Activated CD4-positive, CD25-positive, alpha-beta regulatory T cell treated with anti-CD3 and anti-CD28 coated beads, Interleukin-2, amount 50 U/mL, for 24 hours (primary cell): ENCODE measurements at places on chromosomes 1 and 21.

DNA sequence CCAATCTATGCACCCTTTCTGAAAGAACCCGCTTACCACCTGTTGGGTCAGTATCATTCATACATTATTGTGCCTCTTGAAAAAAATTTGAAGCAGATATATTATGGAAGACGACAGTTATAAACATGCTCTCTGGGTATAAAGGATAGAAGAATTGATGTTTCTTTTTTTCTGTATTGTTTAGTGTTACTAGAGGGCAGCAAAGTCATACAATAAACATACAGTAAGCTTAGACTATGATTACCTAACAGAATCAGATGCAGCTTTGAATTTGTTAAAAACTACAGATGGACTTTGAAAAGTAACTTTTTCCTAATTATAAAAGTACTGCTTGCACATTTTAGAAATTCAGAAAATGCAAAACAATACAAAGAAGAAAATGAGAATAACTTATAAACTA, 11.1 kb upstream of the PAXBP1 start:
- ATAC-seq: no peak

- no peak for ATAC-seq
These were observed 14.0 kb downstream of the GTF2B start for GRCh38 chr1:88877382-88877825.

GRCh38 chr1:179141592-179142251, 59.9 kb downstream of the TOR3A start:
- peak; percentile 87 for ATAC-seq

- ATAC-seq: no peak
These were observed 94.1 kb upstream of the ATP1B1 start for GRCh38 chr1:169012416-169012815.

- no peak for ATAC-seq
These were observed 4.8 kb downstream of the SETD4 start for GRCh38 chr21:36055551-36055950.

DNA sequence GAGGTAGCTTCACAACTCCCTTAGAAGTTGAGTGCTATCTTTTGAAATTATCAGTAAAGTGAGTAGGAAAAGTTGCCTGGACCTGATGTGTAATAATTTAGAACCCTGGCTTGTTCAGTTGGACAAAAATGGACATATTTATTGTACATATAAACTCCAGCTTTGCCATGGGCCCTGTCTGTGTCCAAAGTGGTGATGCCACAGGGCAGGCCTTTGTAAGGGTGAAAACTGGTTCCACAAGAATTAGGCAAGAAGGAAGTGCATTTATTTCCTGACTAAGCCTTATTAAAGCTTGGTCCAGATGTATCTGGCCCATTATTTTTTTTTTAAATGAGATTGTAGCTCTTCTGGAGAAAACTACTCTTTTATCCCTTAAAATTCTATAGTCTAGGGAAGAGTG, 47.9 kb downstream of the MACO1 start:
- no peak for ATAC-seq

DNA sequence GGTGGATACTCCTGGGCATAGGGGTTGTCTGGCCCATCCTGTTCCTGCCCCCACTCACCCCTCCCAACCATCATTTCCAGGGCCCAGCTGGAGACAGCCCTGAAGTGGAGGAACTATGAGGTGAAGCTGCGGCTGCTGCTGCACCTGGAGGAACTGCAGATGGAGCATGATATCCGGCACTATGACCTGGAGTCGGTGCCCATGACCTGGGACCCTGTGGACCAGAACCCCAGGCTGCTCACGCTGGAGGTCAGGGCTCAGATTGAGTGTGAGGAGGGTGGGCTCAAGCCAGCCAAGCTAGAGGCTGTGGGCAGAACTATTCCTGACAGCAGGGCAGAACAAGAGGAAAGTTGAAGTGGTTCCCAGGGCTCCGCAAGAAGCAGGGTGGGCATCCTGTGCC, 14.2 kb downstream of the RHOC start:
- ATAC-seq: no peak

GRCh38 chr1:29462096-29462495, 225.8 kb downstream of the PTPRU start:
- no peak for ATAC-seq

- ATAC-seq: no peak
These were observed 59.6 kb downstream of the ATP6V1G3 start for GRCh38 chr1:198480876-198481275.

- no peak for ATAC-seq
These were observed 37.2 kb downstream of the OR6Y1 start for GRCh38 chr1:158516966-158517365.

GRCh38 chr1:22814176-22815042, 103.8 kb downstream of the EPHB2 start:
- no peak for ATAC-seq

DNA sequence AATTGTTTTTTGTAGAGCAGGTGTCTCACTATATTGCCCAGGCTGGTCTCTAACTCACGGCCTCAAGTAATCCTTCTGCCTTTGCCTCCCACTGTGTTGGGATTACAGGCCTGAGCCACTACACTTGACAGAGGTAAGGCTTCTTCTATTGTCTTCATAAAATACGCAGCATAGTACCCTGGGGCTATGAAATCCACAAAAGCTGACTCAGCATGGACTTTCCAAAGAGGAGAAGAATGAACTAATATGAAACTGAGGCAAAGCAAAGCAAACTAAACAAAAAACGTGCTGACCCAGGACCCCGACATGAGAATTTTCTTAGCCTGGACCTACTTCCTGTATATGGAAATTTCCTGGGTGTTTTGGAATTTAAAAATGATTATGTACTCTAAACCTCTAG, 18.5 kb upstream of the ATP13A2 start:
- no peak for ATAC-seq

DNA sequence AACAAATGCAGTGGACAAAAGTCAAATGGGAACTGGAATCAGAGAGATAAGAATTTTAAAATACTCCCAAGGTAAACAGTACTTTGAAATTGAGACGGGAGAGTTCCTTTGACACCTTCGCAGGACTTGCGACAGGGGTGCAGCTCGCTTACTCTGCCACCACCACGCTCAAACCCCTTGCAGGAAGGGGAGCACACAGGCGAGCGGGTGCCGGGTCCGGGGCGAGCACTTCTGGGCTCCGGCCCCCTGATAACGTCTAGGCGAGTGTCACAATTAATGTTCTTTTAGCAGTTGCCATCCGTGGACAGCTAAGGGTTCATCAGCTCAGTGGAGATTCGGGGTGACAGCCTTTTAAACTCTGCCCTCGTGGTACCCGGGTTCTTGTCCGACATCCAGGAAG, 37.4 kb downstream of the CLDN17 start:
- ATAC-seq: no peak

DNA sequence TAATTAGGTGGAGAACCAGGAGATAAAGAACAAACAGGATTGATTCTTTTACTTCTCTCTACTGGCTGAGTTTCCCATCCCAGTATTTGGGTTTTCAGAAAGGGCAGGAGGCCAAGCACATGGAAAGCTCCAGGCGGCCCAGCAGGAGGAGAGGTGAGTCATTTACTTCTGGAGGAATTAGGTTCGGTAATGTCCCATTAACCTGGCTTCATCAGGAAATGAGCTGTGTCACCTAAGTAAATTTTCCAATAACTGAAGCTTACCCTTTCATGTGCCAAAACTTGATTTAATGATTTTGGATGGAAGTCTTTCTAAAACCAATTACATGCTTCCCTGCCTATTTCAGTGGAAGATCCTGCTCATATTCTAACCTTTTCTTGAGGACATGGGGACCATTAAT, 257.6 kb upstream of the USP24 start:
- ATAC-seq: no peak

DNA sequence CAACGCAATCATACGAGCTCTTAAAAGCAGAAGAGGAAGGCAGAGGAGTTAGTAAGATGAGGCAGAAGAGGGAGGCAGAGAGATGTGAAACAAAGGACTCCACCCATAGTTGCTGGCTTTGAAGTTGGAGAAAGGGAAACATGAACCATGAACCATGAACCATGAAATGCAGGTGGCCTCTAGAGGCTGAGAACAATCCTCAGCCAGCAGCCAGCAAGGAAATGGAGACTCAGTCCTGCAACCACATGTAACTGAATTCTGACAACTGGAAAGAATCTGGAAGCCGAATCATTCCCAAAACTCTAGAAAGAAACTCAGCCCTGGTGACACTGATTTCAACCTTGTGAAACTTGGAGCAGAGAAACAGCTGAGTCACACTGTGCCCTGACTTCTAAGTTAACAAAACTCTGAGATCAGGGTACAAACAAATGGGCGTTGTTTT, 10.1 kb downstream of the DIPK1A start:
- peak; percentile 64 for ATAC-seq

GRCh38 chr1:115113766-115114165, 24.5 kb upstream of the TSPAN2 start:
- no peak for ATAC-seq

DNA sequence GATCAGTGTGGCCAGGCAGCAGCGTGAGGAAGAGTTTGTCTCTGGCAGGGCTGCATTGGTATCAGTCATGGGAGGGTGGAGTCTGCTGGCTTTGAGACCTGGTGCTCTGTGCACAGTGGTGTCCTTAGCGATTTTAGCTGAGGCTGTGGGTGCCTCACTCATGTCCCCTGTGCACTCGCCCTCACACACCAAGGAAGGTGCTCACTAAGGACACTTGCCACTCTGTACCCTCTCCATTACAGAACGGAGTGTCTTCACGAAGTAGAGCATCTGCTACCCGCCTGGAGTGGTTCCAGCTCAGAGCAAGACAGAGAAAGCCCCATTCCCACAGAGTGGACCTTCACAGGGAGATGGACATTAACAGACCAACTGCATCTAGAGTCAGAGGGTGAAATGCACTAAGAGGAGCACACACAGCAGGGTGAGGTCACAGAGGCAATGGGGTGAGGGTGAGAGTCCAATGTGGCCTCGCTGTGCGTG, 117.9 kb downstream of the MATN1 start:
- no peak for ATAC-seq

DNA sequence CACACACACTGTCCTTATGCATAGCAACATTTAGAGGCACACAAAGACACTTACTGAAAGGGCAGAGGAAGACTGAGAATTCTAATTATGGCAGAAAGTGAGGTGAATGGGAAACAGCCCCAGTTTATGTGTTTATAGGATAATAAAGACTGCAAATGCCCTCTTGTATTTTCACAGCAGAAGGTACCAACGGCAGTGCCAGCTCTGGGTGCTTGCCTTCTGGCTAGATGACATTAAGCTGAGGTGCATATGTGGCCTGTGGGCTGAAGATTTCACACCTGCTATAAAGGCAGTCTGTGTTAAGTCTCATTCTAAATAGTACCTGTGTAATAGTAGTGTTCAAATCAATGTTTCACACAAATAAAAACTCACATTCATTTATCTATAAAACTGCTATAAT, 347.2 kb upstream of the ZRANB2 start:
- ATAC-seq: no peak

DNA sequence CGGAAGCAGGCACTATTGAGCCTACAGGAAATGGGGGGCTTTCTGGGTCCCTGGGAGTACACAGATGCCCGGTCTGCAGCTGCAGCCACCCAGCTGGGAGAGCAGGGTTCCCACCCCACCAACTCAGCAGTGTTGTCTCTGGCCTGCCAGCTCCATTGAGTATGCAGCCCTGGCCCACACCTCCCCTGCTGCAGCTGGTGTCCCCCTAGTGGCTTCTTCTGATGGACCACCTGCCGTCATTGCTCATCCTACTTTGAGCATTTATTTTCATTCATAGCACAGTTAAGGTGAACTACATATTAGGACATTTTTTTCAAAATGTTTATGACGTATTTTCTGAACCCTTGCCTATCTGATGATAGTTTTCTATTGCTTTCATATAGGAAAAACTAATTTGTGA, 189.8 kb upstream of the LYPLAL1 start:
- no peak for ATAC-seq

GRCh38 chr1:44707959-44708831, 22.8 kb downstream of the RNU5D-1 start:
- ATAC-seq: peak; percentile 64

DNA sequence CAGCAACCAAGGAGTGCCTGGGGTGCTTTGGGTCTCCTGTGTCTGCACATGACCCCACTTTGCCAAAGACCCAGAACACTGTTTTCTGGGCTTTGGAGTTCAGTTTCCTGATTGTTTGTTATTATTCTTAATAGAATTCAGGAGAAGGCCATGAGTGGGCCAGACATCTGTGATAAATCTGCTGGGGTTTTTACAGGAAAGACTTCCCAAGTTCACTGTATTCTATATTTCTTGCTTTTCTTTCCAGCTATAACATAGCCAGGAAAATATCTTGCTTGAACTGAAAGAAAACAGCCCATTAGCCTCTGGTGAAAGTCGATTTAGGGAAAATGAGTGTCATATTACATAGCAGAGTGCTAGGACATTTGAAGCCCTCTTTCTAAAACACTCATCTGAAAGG, 345.1 kb upstream of the USP24 start:
- no peak for ATAC-seq

DNA sequence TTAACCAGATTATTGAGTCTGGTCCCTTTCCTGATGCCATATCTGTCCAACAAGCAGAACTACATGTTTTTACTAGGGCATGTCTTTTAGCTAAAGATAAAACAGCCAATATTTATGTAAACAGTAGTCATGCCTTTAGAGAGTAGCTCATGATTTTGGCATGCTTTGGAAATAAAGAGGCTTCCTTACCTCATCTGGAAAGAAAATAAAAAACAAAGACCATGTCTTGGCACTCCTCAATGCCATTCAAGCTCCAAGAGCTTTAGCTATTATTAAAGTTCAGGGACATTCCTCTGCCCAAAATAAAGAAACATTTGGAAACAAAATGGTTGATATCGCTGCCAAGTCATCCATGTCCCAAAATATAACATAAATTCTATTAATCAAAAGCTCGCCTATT, 202.4 kb downstream of the URB2 start:
- no peak for ATAC-seq

- ATAC-seq: no peak
These were observed 254.8 kb upstream of the DEPDC1 start for GRCh38 chr1:68751723-68752122.

DNA sequence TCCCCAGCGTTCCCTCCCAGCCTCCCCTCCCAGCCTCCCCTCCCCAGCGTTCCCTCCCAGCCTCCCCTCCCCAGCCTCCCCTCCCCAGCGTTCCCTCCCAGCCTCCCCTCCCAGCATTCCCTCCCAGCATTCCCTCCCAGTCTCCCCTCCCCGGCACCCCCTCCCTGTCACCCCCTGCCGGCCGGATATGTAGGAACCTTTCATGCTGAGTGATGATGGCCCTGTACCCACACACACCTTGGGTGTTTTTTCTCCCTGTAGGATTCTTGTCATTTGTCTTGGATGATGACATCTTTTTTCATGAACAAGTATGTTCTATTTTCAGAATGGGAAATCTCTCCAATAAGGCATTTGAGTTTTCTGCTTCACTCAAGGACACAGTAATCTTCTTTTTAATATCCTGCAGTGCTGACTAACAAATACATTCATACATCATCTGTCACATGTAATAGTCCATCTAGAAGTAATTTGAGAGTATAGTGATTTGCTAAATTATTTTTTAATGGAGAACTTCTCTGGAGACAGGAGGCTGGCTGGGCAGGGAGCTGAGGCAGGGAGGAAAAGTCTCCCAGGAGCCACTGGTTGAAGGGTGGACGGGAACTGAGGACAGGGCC, 19.5 kb downstream of the FTCD start:
- ATAC-seq: no peak

GRCh38 chr1:58620926-58621325, 43.9 kb upstream of the TACSTD2 start:
- ATAC-seq: no peak
